CD8-positive, alpha-beta memory T cell (primary cell): ENCODE measurements at places on chromosomes 12 and 14. TPM values are rescaled to one million over a fixed set of nuclear protein-coding genes. Genes with fewer than 3 reads are reported as not detected.

The KLRB1 gene
- total RNA-seq, result 7.6 TPM

The SENP1 gene
- total RNA-seq, result 57.3 TPM

The FAM186B gene
- total RNA-seq, result 0.15 TPM

The SLCO1B3 gene
- not detected for total RNA-seq

The MYH7 gene
- total RNA-seq, result not detected

The RFC5 gene
- 66.1 TPM for total RNA-seq

The KRT82 gene
- not detected for total RNA-seq

The MAGOHB gene
- total RNA-seq, result 138 TPM

The PLEKHD1 gene
- total RNA-seq, result 0.11 TPM

DNA sequence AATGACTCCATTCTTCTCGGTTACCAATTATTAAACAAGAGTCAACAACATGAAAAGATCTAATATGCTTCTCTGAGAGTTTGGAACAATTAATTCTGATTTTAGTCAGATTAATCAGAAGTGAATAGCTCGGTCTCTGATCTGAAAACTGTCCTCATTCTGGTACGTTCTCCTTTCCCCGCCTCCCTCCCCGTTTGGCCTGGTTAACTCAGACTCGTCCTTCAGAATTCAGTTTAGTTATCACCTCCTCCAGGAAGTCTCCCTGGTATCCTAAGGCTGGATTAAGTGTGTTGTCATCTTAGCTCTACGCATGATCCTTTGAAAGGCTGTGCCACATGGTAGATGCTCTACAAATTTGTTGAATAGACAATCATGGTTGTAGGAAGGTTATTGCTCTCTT lies 22.2 kb downstream of the MAP4K5 start:
- H3K4me1 ChIP-seq, result no peaks in the 10 kb centered on the region
- no peak for DNase-seq
- H3K4me3 ChIP-seq, result no peak overlapping the region
- no peak overlapping the region for H3K27ac ChIP-seq
- no peaks in the 10 kb centered on the region for H3K36me3 ChIP-seq
- no peaks in the 10 kb centered on the region for H3K27me3 ChIP-seq

DNA sequence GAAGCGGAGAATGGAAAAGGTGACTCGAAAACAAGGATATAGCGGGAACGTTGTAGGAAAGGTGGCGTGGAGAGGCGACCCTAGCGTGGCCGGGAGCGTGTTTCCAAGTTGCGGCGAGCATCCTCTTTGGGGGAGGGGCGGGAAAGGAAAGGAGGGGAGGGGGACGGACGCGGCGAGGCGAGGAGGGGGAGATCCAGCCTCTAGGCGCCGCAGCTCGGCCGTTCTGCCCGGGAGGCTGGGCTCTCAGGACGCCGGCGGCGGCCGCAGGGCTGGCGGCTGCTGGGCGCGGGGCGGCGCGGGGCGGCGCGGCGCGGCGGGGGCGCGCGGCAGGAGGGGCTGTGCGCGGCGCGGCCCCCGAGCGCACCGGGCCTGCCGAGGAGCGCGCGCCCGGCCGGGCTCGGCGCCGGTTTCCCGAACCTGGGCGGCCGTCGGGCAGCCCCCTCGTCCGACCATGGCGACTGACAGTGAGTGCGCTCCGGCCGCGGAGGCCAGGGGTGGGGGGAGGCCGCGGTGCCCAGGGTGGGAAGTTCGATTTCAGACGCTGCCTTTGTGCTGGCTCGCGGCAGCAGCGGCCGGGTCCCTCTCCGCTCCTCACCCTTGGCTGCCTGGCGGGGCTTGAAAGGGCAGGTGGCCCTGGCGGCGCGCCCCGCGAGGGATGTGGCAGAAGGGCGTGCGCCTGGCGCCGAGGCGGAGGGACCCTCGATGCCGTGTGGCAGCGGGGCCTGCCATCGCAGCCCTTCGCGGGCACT lies 50.3 kb downstream of the SNAPC1 start:
- no peak within 1 kb of the TSS for H3K27ac ChIP-seq
- H3K36me3 ChIP-seq, result no peaks in the 10 kb centered on the region
- H3K4me1 ChIP-seq, result no peaks in the 10 kb centered on the region

DNA sequence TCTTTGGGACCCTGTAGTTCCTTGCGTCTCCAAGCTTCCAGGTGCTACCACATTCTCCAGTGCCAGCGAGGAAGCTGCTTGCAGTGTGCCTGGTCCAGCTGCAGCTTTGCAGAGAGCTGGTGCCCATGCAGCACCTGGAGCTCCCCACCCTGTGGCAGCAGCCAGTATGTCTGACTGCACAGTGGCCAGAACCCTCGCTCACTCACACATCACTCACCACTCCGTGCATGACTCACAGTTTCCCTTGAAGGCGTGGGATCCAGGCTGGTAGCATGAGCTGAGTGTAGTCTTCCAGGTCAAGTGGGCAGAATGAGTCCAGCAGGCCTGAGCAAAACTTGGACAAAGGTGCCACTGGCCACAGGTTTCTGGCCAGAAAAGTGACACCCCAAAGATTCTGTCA lies 33.6 kb downstream of the SDR9C7 start:
- no peaks in the 10 kb centered on the region for H3K27me3 ChIP-seq
- H3K27ac ChIP-seq, result no peak overlapping the region
- no peak for DNase-seq
- no peak overlapping the region for H3K4me3 ChIP-seq
- no peaks in the 10 kb centered on the region for H3K4me1 ChIP-seq

GRCh38 chr14:32597771-32598170 lies 268.7 kb downstream of the AKAP6 start:
- no peak overlapping the region for H3K4me3 ChIP-seq
- no peaks in the 10 kb centered on the region for H3K4me1 ChIP-seq
- H3K27me3 ChIP-seq, result no peaks in the 10 kb centered on the region
- no peak for DNase-seq
- H3K27ac ChIP-seq, result no peak overlapping the region
- no peaks in the 10 kb centered on the region for H3K36me3 ChIP-seq

- no peaks in the 10 kb centered on the region for H3K27me3 ChIP-seq
- H3K4me1 ChIP-seq, result no peaks in the 10 kb centered on the region
- H3K4me3 ChIP-seq, result no peak overlapping the region
- no peak overlapping the region for H3K27ac ChIP-seq
- DNase-seq, result no peak
Measured at GRCh38 chr12:2835691-2836403, 1.0 kb upstream of the NRIP2 start.

- H3K36me3 ChIP-seq, result no peaks in the 10 kb centered on the region
- H3K4me1 ChIP-seq, result no peaks in the 10 kb centered on the region
- no peak overlapping the region for H3K27ac ChIP-seq
- H3K27me3 ChIP-seq, result no peaks in the 10 kb centered on the region
Measured at GRCh38 chr12:119060847-119061796, 79.8 kb downstream of the SRRM4 start.

DNA sequence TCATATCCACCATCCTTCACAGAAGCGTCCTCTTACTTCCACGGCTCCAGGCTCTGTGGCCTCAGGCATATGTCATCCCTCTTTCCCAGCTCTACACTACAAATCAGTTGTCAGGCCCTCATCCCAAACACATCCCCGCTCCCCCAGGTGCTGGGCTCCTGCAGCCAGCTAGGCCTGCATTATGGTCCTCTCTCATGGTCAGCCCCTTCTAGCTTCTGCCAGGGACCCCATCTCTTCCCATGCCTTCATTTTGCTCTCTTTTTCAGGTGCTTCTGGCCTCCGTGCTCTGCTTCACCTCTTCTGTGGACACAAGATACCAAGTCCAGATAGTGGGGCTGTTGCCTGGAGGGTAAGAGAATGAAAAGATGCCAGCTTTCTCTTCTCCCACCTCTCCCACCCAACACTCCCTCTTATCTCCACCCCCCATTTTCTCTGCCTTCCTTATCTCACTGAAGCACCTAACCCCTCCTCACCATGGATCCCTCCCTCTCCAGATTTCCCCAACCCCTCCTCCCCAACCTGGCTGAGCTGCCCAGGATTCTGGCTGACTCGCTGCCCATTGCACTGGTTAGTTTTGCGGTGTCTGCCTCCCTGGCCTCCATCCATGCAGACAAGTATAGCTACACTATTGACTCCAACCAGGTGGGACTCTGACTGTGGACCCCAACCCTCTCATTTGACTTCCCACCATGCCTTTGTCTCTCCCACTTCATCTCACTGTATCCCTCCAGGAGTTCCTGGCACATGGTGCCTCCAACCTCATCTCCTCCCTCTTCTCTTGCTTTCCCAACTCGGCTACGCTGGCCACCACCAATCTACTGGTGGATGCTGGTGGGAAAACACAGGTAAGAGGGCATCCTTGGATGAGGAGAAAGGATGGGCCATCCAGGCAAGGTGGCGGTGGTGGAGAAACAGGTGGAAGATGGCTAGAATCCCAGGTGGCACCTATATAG lies 10.4 kb downstream of the B4GALNT1 start:
- peaks cover 81% of the 10 kb centered on the region for H3K27me3 ChIP-seq
- H3K36me3 ChIP-seq, result no peaks in the 10 kb centered on the region
- no peak for DNase-seq
- H3K27ac ChIP-seq, result no peak overlapping the region

DNA sequence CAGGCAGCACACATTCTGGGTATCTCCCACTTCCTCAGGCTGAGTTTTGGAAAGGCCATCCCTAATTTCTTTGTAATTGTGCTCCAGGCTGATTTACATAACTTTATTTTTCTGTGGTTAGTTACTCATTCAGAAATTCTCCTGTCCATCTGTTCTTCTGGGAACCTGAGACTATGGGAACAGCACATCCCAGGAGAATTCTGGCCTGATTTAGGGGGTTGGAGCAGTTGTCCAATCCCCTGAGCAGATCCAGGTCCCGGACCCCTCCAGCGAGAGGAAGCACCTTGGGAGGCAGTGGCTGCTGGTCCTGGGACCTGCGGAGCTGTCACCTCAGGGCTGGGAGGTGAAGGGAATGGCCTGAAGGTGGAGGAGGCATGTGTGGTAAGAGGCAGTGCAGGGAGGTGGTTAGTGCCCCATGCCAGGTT lies 40.4 kb downstream of the TSPAN9 start:
- H3K4me1 ChIP-seq, result no peaks in the 10 kb centered on the region
- no peak overlapping the region for H3K4me3 ChIP-seq
- no peak overlapping the region for H3K27ac ChIP-seq
- DNase-seq, result no peak
- H3K36me3 ChIP-seq, result no peaks in the 10 kb centered on the region

GRCh38 chr14:101979666-101980065 lies 15.3 kb downstream of the DYNC1H1 start:
- H3K36me3 ChIP-seq, result peaks cover 32% of the 10 kb centered on the region
- no peak overlapping the region for H3K27ac ChIP-seq
- no peak for DNase-seq
- H3K27me3 ChIP-seq, result no peaks in the 10 kb centered on the region

DNA sequence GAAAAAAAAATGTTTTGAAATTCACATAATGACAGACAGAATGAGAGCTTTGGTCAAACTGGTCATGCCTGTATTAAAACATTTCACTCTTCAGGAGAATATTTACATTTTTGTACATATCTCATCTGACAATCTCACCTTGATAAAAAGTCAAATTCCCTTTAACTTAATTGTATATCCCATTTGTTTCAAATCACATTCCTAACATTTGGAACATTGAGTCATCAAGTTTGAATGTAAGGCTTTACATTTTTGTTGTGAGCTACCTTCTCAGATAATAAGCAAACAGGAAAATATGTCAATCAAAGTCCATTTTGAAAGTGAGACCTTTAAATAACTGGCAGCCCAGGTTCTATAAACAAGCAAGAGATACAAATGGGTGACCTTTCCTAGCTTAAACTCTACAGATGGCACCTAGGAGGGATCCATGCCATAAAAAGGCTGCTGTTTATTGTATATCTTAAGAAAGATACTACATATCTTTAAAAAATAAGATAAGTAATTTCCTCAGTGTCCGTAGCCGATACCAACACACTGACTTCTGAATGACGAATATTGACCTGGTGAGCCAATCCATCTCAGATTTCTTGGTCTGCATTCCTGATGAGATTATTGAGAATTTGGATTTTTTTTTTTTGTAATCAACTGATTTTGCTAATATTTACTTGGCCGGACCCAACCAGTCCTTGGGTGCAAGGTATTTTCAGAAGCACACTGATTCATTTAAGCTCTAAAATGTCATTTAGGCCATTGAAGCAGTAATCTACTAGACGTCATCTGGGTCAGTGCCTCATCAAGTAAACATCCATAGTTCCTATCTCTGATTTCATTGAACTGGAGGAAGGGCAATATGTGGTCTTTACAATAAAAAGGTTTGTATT lies 259.6 kb downstream of the BTG1 start:
- H3K4me3 ChIP-seq, result no peak overlapping the region
- no peaks in the 10 kb centered on the region for H3K36me3 ChIP-seq

- no peaks in the 10 kb centered on the region for H3K36me3 ChIP-seq
- DNase-seq, result no peak
- no peaks in the 10 kb centered on the region for H3K27me3 ChIP-seq
- no peak overlapping the region for H3K4me3 ChIP-seq
- no peak overlapping the region for H3K27ac ChIP-seq
- no peaks in the 10 kb centered on the region for H3K4me1 ChIP-seq
Measured at GRCh38 chr12:18074001-18074400, 16.0 kb downstream of the RERGL start.

DNA sequence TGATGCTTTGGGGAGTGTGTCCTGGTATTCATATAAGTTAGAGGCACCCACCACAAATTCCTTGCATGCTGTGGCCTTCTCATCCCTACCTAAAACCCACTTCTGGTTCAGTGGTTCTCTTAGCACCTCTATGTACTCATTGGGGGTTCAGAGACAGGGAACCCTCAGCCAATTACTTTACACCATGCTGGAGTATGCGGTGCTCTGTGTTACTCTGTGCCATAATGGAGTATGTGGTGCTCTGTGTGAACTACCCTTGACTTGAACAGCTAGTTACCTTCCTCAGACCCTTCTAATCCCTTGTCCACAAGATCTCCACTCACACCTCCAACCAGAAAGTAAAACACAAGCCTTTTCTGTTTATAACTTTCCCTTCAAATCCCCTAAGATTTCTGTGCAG lies 172.5 kb upstream of the E2F7 start:
- no peak overlapping the region for H3K4me3 ChIP-seq
- H3K4me1 ChIP-seq, result no peaks in the 10 kb centered on the region
- no peak for DNase-seq
- no peaks in the 10 kb centered on the region for H3K27me3 ChIP-seq

- peaks cover 8% of the 10 kb centered on the region for H3K4me1 ChIP-seq
- H3K27ac ChIP-seq, result no peak overlapping the region
- H3K36me3 ChIP-seq, result no peaks in the 10 kb centered on the region
- DNase-seq, result no peak
Measured at GRCh38 chr12:122026706-122027333, 5.1 kb downstream of the BCL7A start.

- no peaks in the 10 kb centered on the region for H3K27me3 ChIP-seq
- peaks cover 17% of the 10 kb centered on the region for H3K4me1 ChIP-seq
- H3K36me3 ChIP-seq, result no peaks in the 10 kb centered on the region
- H3K27ac ChIP-seq, result no peak overlapping the region
- DNase-seq, result no peak
- H3K4me3 ChIP-seq, result no peak overlapping the region
Measured at GRCh38 chr12:52528641-52529143, 8.5 kb upstream of the KRT5 start.

DNA sequence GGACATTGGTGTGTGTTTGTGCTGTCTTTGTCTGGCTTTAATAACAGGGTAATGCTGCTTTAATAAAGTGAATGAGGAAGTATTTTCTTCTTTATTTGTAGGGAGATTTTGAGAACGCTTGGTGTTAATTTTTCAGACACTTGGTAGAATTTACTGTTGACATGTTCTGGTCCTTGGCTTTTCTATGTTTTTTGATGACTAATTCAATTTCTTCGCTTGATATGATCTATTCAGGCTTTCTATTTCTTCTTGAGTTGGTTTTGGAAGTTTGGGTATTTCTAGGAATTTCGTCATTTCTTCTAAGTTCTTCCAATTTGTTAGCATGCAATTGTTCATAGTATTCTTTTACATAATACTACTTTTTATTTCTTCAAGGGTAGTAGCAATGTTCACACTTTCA lies 167.8 kb downstream of the TTC6 start:
- H3K36me3 ChIP-seq, result no peaks in the 10 kb centered on the region
- no peaks in the 10 kb centered on the region for H3K4me1 ChIP-seq
- H3K4me3 ChIP-seq, result no peak overlapping the region
- H3K27ac ChIP-seq, result no peak overlapping the region
